ENCODE measurements at places on chromosomes 2 and 18. TPM values are rescaled to one million over a fixed set of nuclear protein-coding genes. Genes with fewer than 3 reads are reported as not detected.

GRCh38 chr2:37781028-37781427 is 109.6 kb upstream of the CDC42EP3 start:
- no peaks in the 10 kb centered on the region for H3K27me3 ChIP-seq
- DNase-seq = no peak
- H3K36me3 ChIP-seq = no peaks in the 10 kb centered on the region
- no peaks in the 10 kb centered on the region for H3K4me1 ChIP-seq
- no peak overlapping the region for H3K27ac ChIP-seq

DNA sequence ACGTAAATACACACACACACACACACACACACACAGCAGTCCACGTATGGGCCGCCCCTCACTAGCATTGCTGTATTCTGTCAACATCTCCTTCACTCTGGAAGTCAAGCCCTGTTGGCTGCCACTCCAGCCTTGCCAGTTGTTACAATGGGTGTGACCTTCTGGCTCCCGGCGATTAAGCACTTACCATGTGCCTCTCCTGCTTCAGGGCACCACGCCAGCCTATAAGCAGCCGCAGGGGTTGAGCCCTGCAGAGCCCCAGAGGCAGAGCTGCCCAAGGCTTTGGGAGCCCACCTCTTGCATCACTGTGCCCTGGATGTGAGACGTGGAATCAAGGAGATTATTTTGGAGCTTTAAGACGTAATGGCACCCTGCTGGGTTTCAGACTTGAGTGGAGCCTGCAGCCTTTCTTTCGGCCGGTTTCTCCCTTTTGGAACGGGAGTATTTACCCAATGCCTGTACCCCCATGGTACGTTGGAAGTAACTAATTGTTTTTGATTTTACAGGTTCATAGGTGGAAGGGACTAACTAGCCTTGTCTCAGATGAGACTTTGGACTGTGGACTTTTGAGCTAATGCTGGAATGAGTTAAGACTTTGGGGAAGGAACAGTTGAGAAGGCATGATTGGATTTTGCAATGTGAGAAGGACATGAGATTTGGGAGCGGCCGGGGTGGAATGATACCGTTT is 54.5 kb upstream of the ROCK2 start:
- no peaks in the 10 kb centered on the region for H3K27me3 ChIP-seq
- no peak overlapping the region for H3K4me3 ChIP-seq
- no peak for DNase-seq
- no peak overlapping the region for H3K27ac ChIP-seq

DNA sequence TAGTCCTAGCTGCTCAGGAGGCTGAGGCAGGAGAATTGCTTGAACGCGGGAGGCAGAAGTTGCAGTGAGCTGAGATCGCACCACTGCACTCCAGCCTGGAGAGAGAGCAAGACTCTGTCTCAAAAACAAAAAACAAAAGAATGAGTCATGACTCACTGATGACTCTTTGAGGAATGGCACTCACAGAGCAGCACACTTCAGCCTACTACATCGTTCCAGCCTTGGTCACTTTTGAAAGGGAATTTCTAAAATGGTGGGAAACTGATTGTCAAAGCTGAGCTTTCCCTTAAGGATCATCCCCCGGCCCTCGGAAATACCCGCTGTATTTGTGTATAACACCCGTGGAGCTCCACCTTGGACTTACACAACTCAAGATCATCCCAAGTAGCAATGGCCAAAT is 217.3 kb upstream of the HS6ST1 start:
- no peak overlapping the region for H3K4me3 ChIP-seq
- peaks cover 14% of the 10 kb centered on the region for H3K4me1 ChIP-seq
- H3K36me3 ChIP-seq = no peaks in the 10 kb centered on the region

The CMPK2 gene
- 8.7 TPM for total RNA-seq

DNA sequence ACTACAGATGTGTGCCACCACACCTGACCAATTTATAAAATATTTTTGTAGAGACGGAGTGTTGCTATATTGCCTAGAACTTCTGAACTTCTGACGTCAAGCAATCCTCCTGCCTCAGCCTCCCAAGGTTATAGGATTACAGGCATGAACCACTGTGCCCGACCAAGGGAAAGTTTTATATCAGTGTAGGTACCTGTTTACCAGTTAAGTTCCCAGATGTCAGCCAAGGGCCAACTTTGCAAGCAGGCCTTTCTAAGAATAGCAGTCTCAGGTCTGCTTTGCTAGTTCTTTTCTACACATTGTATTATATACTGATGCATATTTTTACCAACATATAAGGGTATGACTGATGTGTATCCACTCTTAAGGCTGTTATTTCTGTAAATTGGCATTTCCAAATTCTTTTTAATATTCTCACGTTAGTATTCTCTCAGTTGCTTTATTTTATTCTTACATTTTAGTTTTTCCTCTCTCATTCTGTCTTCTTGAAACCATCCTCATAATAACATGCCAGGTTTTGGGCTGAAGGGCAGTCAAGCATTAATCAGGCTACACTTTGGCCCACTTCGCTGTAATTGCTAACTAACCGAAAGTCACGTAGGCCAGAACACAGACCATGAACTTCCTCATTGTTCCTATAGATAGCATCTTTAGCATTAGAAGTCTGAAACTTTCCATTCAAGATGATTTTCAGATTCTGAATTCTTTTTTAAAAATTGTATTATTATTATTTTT is 25.0 kb upstream of the CXXC1 start:
- peaks cover 5% of the 10 kb centered on the region for H3K27me3 ChIP-seq
- no peak overlapping the region for H3K4me3 ChIP-seq
- no peak overlapping the region for H3K27ac ChIP-seq

The IL36G gene
- not detected for total RNA-seq

DNA sequence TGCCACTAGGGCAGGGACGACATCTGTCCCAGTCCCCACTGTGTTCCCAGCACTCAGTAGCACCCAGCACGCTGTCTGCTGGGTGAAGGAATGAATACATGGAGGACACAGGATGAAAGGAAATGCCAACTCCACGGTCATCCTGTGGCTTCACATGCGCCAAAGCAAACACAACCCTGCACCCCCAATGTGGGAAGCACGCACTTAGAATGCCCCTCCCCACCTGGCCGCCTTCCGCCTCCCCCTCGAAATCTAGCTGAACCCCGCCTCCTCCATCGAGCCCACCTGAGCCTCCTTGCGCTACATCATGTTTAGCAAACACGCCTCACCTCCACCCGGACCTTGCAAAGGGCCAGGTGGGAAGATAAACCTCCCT is 33.9 kb downstream of the ADCY3 start:
- H3K36me3 ChIP-seq = peaks cover 34% of the 10 kb centered on the region
- no peak for DNase-seq
- peaks cover 13% of the 10 kb centered on the region for H3K4me1 ChIP-seq
- H3K4me3 ChIP-seq = no peak overlapping the region
- H3K27ac ChIP-seq = no peak overlapping the region

The DES gene
- not detected for total RNA-seq

DNA sequence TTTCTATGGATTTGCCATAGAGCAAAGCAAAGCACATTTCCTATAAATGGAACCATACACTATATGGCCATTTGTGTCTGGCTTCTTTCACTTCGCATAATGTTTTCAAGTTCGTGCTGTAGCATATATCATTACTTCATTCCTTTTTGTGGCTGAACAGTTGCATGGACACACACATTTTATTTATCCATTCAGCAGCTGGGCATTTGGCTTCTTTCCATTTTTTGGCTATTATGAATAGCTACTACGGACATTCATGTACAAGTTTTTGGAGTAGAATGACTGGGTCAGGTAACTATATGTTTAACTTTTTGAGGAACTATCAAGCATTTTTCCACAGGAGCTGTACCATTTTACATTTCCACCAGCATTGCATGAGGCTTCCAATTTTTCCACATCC is 10.7 kb upstream of the SELENOI start:
- no peaks in the 10 kb centered on the region for H3K27me3 ChIP-seq
- peaks cover 2% of the 10 kb centered on the region for H3K36me3 ChIP-seq
- H3K27ac ChIP-seq = no peak overlapping the region
- H3K4me3 ChIP-seq = no peak overlapping the region

DNA sequence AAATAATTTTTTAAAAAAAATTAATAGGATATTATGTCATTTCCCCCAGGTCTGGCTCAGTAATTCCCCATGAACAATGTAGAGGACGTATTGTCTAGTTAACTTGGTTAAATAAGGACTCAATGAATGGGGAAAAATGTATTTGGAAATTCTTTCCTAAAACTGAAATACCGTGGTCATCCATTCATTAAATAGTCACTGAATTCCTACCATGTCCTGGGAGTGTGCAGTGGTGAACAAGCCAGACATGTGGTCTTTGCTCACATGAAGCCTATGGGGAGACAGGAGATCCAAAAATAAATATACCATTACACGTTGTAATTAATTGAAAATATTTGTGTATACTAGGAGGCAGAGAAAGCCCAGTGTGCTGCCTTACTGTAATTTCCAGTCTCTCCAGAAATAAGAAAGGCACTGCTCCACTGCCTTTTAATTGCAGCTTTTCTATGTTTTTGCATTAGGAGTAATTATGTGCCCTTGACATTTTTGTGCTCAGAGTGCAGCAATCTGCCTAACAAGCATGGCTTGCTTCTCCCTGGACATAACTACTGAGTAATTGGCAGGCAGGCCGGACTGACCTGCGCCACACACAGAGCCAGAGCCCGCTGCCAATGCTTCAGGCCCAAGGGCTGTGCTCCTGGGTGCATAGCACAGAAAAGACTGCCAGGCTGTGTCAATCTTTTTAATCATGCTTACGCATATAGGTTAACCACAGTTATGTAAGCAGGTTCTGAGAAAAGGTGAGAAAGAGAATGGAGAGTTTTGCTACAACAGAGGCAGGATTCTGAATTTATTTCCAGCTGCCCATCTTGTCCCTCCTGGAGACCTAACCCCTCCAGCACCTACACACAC is 22.2 kb upstream of the TTC39C start:
- DNase-seq = peak; percentile 57
- H3K27me3 ChIP-seq = peaks cover 3% of the 10 kb centered on the region
- H3K27ac ChIP-seq = peak overlapping the region; percentile 60
- no peak overlapping the region for H3K4me3 ChIP-seq
- H3K36me3 ChIP-seq = no peaks in the 10 kb centered on the region
- H3K4me1 ChIP-seq = peaks cover 51% of the 10 kb centered on the region

The CD207 gene
- not detected for total RNA-seq

DNA sequence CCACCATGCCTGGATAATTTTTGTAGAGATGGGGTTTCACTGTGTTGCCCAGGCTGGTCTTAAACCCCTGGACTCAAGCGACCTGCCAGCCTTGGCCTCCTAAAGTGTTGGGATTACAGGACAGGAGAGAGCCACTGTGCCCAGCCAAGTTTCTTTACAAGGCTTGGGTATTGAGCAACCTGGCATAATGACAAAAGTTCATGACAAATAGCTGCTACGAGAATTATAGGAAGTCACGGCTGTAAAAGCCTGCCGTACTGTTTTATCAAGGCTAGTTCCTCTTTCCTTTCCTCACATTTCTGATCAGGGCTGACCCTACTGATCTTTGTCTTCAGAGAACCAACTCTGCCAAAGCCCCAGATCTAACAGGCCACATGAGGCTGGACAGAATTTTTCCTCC is 490.4 kb upstream of the SPRED2 start:
- H3K27me3 ChIP-seq = no peaks in the 10 kb centered on the region
- no peak for DNase-seq
- no peaks in the 10 kb centered on the region for H3K4me1 ChIP-seq
- no peaks in the 10 kb centered on the region for H3K36me3 ChIP-seq
- no peak overlapping the region for H3K27ac ChIP-seq

GRCh38 chr2:218904176-218904575 is 23.5 kb downstream of the WNT10A start:
- no peak for DNase-seq
- H3K27me3 ChIP-seq = peaks cover 41% of the 10 kb centered on the region
- no peak overlapping the region for H3K4me3 ChIP-seq
- no peaks in the 10 kb centered on the region for H3K36me3 ChIP-seq
- H3K27ac ChIP-seq = no peak overlapping the region

DNA sequence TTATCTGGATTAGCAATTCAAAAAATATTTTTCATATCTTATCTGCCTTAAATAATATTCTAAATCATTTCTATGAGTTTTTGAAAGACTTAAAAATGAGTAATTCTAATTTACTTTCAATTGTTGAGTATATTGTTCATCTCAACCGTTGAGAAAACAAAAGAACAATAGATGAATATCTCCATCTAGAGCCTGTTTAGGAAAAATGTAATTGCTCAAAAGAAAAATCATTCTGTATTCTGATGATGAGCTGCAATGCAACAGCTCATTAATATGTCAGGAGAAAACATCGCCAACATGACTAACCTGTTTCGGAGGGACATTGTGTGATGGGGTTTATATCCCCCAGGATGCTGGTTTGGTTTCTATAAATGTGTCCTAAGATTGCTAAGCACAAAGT is 417.6 kb downstream of the SUCLG1 start:
- no peaks in the 10 kb centered on the region for H3K4me1 ChIP-seq
- H3K27ac ChIP-seq = no peak overlapping the region
- no peak overlapping the region for H3K4me3 ChIP-seq
- DNase-seq = no peak

The PDE1A gene
- not detected for total RNA-seq

The ASXL3 gene
- total RNA-seq = not detected

- no peak for DNase-seq
- H3K4me3 ChIP-seq = no peak overlapping the region
- H3K27me3 ChIP-seq = no peaks in the 10 kb centered on the region
- no peaks in the 10 kb centered on the region for H3K4me1 ChIP-seq
- no peak overlapping the region for H3K27ac ChIP-seq
Measured at GRCh38 chr18:48292782-48293424, 116.3 kb downstream of the ZBTB7C start.

DNA sequence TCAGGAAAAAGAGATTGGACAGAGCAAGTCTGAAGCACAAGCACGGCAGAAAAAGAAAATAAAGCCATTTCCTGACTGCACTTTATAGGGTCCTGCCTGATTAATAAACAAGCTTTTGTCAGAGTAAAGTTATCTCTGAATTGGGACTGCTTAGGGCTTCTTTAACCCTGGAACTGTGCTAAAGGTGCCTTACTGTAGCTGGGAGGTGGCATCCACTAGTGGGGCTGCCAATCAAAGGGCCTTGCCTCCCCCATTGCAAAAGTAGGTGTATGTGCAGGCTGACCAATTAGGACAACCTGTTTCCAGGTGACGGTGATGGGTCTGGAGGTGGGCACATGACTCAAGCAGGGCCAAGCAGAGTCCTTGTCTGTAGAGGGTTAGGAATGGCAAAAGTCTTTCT is 57.4 kb upstream of the RAPH1 start:
- no peaks in the 10 kb centered on the region for H3K36me3 ChIP-seq
- DNase-seq = no peak
- no peaks in the 10 kb centered on the region for H3K27me3 ChIP-seq
- H3K4me1 ChIP-seq = peaks cover 4% of the 10 kb centered on the region
- no peak overlapping the region for H3K4me3 ChIP-seq

GRCh38 chr2:5250482-5250881 is 441.7 kb upstream of the SOX11 start:
- H3K4me1 ChIP-seq = no peaks in the 10 kb centered on the region
- no peak overlapping the region for H3K4me3 ChIP-seq
- H3K27me3 ChIP-seq = no peaks in the 10 kb centered on the region
- no peaks in the 10 kb centered on the region for H3K36me3 ChIP-seq

DNA sequence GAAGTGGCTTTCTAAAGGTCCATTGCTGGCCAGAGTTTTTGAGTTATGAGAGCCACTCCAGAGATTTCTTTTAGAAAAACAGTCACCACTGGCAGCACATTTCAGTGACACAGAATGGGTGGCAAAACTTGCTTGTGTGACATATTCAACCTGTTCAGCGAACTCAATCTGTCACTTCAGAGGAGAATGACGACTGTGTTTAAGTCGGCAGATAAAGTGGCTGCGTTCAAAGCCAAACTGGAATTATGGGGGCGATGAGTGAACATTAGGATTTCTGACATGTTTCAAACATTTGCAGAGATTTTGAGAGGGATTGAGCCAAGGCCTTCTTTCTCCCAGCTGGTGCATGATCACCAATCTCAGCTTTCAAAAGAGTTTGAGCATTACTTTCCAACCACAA is 139.6 kb upstream of the B3GNT2 start:
- H3K4me3 ChIP-seq = no peak overlapping the region
- no peak for DNase-seq
- no peaks in the 10 kb centered on the region for H3K27me3 ChIP-seq
- peaks cover 10% of the 10 kb centered on the region for H3K36me3 ChIP-seq
- peaks cover 16% of the 10 kb centered on the region for H3K4me1 ChIP-seq

Measured in activated CD4-positive, alpha-beta T cell treated with anti-CD3 and anti-CD28 coated beads for 36 hours (primary cell).